ENCODE measurements at places on chromosomes 11 and 22. TPM values are rescaled to one million over a fixed set of nuclear protein-coding genes. Genes with fewer than 3 reads are reported as not detected.

Gene CTR9
- 21.5 TPM for total RNA-seq

Gene UPK3A
- total RNA-seq: not detected

Gene DDTL
- total RNA-seq: 0.43 TPM

Gene ADORA2A
- total RNA-seq: 1.1 TPM

Gene NFAM1
- under 0.01 TPM for total RNA-seq

Gene NRIP3
- total RNA-seq: 4.1 TPM

Gene KIAA1671
- total RNA-seq: 26.2 TPM

Gene LDLRAD3
- total RNA-seq: 12.3 TPM

Gene TCN1
- 3.9 TPM for total RNA-seq

Data from tracheal epithelial cell (primary cell).